ENCODE measurements at places on chromosomes 2 and 18.

DNA sequence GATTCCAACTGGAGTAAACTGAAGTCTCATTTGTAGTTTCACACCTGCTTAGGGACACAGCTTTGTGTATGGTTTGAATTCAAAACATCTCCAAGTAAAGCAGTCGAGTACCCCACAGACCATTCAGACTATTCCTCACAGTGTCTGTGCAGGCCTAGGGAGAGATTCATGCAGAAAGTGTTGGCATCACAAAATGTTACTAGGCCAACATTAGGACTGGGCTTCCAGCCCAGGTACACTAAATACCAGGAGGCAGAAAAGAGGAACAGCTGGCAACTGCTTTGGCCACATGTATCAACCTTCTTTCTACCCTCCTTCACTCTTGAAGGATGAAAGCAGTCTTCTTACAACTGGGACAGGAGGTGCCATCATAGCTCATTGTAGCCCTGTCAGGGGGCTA is 270.4 kb upstream of the TMEFF2 start:
- DNase-seq: no peak

DNA sequence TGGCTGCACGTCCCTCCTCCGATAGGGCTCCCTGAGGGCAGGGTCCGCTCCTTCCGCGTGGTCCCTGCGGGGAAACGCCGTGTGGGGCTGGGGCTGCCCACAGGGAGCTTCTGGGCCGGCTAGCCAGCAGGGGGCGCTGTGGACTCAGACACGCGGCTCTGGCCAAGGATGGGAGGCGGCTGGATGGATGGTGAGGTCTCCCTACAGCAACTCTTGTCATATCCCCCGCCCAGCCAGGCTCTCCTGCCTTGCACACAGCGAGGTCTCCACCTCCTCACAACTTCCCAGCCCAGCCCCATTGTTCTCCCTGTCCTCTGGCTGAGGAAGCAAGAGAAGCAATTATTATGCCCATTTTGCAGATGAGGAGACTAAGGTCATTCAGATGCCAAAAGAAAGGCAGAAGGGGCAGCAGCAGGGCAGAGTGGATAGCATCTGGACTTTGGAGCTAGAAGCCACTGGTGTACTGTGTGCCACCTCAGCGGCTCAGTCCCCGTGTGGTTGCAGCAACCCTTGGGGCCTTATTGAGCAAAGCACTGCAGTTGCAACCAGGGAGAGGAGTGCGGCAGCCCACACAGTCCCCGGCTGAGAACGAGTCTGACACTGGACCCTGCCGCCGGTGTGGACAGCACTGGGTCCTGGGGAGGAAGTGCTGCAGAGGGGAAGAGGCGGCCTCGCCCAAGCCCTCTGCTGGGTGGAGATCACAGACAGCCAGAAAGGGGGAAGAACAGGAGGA is 99.0 kb downstream of the ZFP36L2 start:
- DNase-seq: peak; percentile 93

GRCh38 chr18:28854964-28855363 is 678.0 kb upstream of the CDH2 start:
- no peak for DNase-seq

- no peak for DNase-seq
Observed at GRCh38 chr18:74233933-74234325, 57.8 kb downstream of the CYB5A start.

- no peak for DNase-seq
Observed at GRCh38 chr2:181474222-181474881, 17.2 kb downstream of the ITGA4 start.

Data from stimulated activated CD4-positive, alpha-beta T cell treated with anti-CD3 and anti-CD28 coated beads, Interleukin-4, amount 100 ng/mL, for 1 hour (primary cell).